Stimulated activated CD4-positive, alpha-beta T cell treated with anti-CD3 and anti-CD28 coated beads, Interleukin-2, amount 100 ng/mL, for 4 hours (primary cell): ENCODE measurements at places on chromosomes 16 and 17.

DNA sequence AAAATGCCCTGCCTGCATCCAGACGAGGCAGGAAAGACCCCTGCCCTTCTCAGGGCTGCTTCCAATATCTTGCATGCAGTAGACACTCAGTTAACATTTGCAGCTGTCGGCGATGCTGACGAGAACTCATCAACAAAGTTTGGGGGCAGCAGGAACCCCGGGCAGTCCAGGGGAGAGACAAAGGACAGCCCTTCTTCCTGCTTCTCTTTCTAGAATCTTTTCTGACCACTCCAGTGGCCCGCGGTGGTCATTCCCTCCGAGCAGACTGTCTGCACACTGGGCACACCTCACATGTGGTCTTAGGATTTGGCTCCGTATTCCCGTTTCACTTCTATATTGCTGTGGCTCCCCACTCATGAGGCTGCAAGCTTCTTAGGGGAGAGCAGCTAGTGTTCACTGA is 31.0 kb upstream of the MFSD6L start:
- DNase-seq = no peak

- DNase-seq = no peak
Measured at GRCh38 chr16:89101303-89102040, 7.8 kb downstream of the ACSF3 start.

DNA sequence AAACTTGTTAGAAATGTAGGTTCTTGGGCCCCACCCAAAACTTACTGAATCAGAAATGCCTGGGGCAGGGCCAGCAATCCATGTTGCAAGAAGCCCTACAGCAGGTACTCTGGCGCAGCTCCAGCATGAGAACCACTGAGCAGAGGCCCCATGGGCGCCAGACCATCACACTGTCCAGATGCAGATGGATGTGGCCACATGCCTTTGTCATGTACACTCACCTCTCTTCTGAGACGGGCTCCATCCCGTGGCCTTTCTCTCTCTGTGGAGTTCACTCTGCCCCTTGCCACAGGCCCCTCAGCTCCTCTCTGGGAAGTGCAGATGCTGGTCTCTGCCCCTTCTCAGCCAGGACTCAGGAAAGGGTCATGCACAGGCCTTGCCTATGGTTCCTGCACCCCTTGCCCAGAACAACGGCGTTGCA is 2.3 kb upstream of the CCNF start:
- DNase-seq = no peak

GRCh38 chr17:38867179-38867967 is 2.5 kb upstream of the LASP1 start:
- peak; percentile 66 for DNase-seq

- DNase-seq = no peak
Measured at GRCh38 chr17:74946641-74947040, 10.9 kb downstream of the OTOP3 start.

DNA sequence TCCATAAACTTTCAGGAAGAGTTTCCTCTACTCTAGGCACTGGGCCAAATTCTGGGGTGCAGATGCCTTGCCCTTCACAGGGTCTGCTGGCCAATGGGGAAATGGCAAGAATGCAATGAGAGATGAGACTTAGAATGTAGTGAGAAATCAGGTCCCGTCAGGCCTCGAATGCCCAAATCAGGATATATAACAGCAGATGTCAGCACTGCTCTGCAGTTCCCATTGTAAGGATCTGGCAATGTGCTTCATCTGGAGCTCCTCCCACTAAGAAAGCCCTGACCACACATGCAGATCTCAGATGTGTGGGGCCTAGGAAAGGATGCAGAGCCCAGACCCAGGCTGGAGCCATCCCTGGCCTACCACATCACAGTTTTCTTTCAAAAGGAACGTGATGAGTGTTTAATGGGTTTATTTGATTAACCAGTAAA is 13.9 kb upstream of the LPCAT2 start:
- no peak for DNase-seq
